HEK293T (cell line): ENCODE measurements at places on chromosomes 2 and 18.

- DNase-seq = no peak
Observed at GRCh38 chr18:55853268-55853667, 265.3 kb upstream of the TCF4 start.

- DNase-seq = peak; percentile 81
Observed at GRCh38 chr2:176106581-176107539, at the start of gene HOXD11. Gene HOXD11 (plus strand): TSS chr2:176107280. CDS start chr2:176107356, 76 bp downstream.

DNA sequence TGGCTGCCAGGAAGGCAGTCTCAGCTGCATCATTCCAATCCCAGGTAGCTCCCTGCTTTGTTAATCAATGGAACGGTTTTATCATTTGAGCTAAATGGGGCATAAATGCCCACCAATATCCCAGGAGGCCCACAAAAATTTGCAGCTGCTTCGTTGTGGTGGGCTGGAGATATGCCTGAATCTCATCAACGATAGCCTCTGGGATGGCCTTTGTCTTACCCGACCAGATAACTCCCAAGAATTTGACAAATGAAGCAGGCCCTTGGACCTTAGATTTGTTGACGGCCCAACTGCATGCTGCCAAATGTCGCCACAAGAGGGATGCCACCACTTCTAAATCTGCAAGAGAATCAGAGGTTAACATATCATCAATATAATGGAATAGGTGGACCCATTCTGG is 236.4 kb downstream of the MBD5 start:
- DNase-seq = no peak

DNA sequence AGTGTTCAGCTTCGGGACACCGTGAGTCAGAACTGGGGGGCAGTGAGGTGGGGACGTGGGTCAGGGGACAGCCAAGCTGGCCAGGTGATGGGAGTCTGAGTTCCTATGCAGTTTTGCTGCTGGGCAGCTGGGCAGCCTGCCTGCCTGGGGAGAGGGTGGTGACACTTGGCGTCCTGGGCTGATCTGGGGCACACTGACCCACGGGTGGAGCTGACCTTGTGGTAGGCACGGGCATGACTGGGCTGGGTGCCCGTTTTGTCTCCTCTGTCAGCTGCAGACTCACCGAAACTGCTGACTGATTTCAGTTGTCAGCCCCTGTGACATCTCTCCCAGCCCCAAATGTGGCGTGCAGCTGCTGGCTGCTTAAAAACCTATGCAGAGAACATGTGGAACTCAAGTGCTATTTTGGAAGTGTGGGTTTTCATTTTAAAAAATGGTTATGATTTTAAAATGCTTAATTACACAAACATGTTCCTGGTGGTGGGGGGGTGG is 32.6 kb upstream of the E2F6 start:
- no peak for DNase-seq

GRCh38 chr2:80351231-80351630 is 46.7 kb upstream of the LRRTM1 start:
- no peak for DNase-seq

GRCh38 chr2:121947674-121948073 is 192.2 kb downstream of the TSN start:
- no peak for DNase-seq

- no peak for DNase-seq
Observed at GRCh38 chr2:157803952-157804351, 72.2 kb downstream of the ACVR1 start.

GRCh38 chr2:172944022-172944793 is 131.4 kb upstream of the MAP3K20 start:
- no peak for DNase-seq
